ENCODE measurements at places on chromosomes 3 and 15. TPM values are rescaled to one million over a fixed set of nuclear protein-coding genes. Genes with fewer than 3 reads are reported as not detected.

CYP1A2 gene
- not detected for total RNA-seq

STARD9 gene
- 1.8 TPM for total RNA-seq

SPINK8 gene
- not detected for total RNA-seq

ZNF774 gene
- 2.1 TPM for total RNA-seq

RAF1 gene
- 114 TPM for total RNA-seq

HHLA2 gene
- total RNA-seq, result 24.1 TPM

MNS1 gene
- total RNA-seq, result 0.60 TPM

RAB6B gene
- total RNA-seq, result 9.1 TPM

UBXN7 gene
- total RNA-seq, result 32.4 TPM

TRPM1 gene
- not detected for total RNA-seq

CCDC32 gene
- 25.7 TPM for total RNA-seq

FOXB1 gene
- total RNA-seq, result not detected

SACM1L gene
- total RNA-seq, result 54.4 TPM

ZCWPW2 gene
- total RNA-seq, result 0.77 TPM

SLC28A2 gene
- 1.5 TPM for total RNA-seq

GREM1 gene
- 4.5 TPM for total RNA-seq

EAF2 gene
- total RNA-seq, result 3.6 TPM

PEX11A gene
- total RNA-seq, result 12.7 TPM

ZNF80 gene
- total RNA-seq, result not detected

MESP1 gene
- 0.50 TPM for total RNA-seq

ELL3 gene
- 7.7 TPM for total RNA-seq

VWA5B2 gene
- 0.40 TPM for total RNA-seq

SAMMSON gene
- total RNA-seq, result not detected

PARL gene
- total RNA-seq, result 32.3 TPM

LDHAL6B gene
- not detected for total RNA-seq

SENP8 gene
- 2.0 TPM for total RNA-seq

RYR3 gene
- 0.37 TPM for total RNA-seq

PXYLP1 gene
- 25.8 TPM for total RNA-seq

LPP gene
- total RNA-seq, result 67.7 TPM

VEPH1 gene
- total RNA-seq, result 4.7 TPM

MRPS11 gene
- 28.5 TPM for total RNA-seq

NR2E3 gene
- total RNA-seq, result not detected

B2M gene
- 2,324 TPM for total RNA-seq

COL8A1 gene
- 2.4 TPM for total RNA-seq

GOLGA8K gene
- not detected for total RNA-seq

NMNAT3 gene
- total RNA-seq, result 8.3 TPM

TNFSF10 gene
- total RNA-seq, result 21.3 TPM

ANKRD34C gene
- total RNA-seq, result not detected

ALCAM gene
- 132 TPM for total RNA-seq

PRR20G gene
- not detected for total RNA-seq

ACKR4 gene
- 1.8 TPM for total RNA-seq

CCRL2 gene
- total RNA-seq, result 1.5 TPM

ADPRH gene
- 1.7 TPM for total RNA-seq

CHRFAM7A gene
- 0.63 TPM for total RNA-seq

C2CD4B gene
- 2.0 TPM for total RNA-seq

GPR149 gene
- 0.44 TPM for total RNA-seq

SCN11A gene
- total RNA-seq, result 3.7 TPM

DUOXA2 gene
- total RNA-seq, result 24.6 TPM

ADGRG7 gene
- 34.1 TPM for total RNA-seq

GASK1A gene
- total RNA-seq, result 2.1 TPM

CCDC9B gene
- total RNA-seq, result 1.8 TPM
